Upper lobe of right lung (tissue), 1 donor: ENCODE measurements at places on chromosomes 2 and 18. TPM values are rescaled to one million over a fixed set of nuclear protein-coding genes. Genes with fewer than 3 reads are reported as not detected.

The IL1B gene
- 11.5 TPM for total RNA-seq

The SANBR gene
- 11.1 TPM for total RNA-seq

The CYP26B1 gene
- total RNA-seq, result 3.8 TPM

The SFT2D3 gene
- 7.7 TPM for total RNA-seq

The UPP2 gene
- total RNA-seq, result not detected

The SCTR gene
- 21.0 TPM for total RNA-seq

GRCh38 chr2:107337209-107337898 lies 451.4 kb upstream of the ST6GAL2 start:
- no peaks in the 10 kb centered on the region for H3K27me3 ChIP-seq
- H3K4me1 ChIP-seq, result no peaks in the 10 kb centered on the region
- DNase-seq, result no peak
- H3K4me3 ChIP-seq, result no peak overlapping the region
- no peaks in the 10 kb centered on the region for H3K36me3 ChIP-seq

DNA sequence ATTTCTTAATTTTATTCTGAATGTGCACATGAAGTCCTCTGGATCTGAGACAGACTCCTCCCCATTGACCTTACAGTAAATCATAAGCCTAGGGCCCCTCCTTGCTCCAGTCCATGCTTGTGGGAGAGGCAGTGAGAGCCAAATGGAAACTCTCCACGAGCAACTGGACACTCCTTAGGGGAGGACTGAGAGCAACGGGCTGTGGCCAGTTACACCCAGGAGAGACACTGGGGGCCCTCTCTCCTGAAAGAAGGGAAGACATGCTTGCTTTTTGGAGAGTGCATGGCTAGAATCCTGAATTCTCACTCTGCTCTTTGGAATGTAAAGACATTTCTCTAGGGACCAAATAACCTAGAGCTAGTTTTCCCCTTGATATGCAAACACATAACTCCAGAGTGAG lies 49.0 kb upstream of the BIN1 start:
- no peaks in the 10 kb centered on the region for H3K27me3 ChIP-seq
- DNase-seq, result no peak
- no peak overlapping the region for H3K4me3 ChIP-seq
- H3K27ac ChIP-seq, result no peak overlapping the region
- no peaks in the 10 kb centered on the region for H3K36me3 ChIP-seq

DNA sequence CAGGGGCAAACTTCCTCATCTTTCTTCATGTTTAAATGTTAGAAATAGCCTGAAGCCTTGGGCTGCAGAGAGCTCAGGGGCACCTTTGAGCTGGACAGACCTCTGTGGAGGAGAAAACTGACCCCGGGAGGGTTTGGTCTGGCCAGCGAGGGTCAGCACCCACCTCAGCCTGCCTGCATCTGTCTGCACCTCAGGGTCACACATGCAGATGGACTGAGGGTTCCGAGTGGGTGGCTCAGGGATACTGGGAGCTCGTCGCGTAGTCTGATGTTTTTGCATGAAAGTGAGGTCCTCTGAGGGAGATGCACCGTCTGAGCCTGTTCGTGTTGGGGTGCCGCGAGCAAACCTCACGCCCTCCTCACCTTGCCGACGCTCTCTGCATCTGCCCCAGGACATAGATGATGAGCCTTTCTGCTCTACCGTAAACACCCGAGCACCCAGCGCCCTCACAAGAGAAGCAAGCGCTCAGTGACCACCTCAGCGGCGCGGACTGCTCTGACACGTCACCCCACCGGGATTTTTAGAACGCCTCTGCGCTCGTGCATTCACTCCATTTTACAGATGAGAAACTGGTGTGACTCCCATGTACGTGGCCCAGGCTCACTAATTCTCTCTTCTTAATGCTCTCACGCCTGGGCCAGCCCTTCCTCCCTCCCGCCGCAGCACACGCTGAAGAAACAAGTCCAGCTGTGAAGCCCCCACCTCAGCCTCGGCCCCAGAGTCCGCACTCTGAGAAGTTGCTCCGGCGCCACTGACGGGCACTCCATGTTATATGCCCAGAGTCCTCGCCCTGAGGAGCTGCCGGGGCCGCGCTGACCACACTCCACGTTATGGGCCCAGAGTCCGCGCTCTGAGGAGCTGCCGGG lies 9.5 kb downstream of the KCNG2 start:
- H3K4me1 ChIP-seq, result no peaks in the 10 kb centered on the region
- no peaks in the 10 kb centered on the region for H3K36me3 ChIP-seq
- no peaks in the 10 kb centered on the region for H3K27me3 ChIP-seq
- H3K4me3 ChIP-seq, result no peak overlapping the region
- DNase-seq, result peak; percentile 28
- no peak overlapping the region for H3K27ac ChIP-seq

- no peaks in the 10 kb centered on the region for H3K4me1 ChIP-seq
- DNase-seq, result peak; percentile 85
- H3K27ac ChIP-seq, result no peak overlapping the region
- no peaks in the 10 kb centered on the region for H3K27me3 ChIP-seq
- H3K4me3 ChIP-seq, result no peak overlapping the region
- no peaks in the 10 kb centered on the region for H3K36me3 ChIP-seq
Measured at GRCh38 chr2:160918906-160919503, 241.2 kb upstream of the TANK start.

GRCh38 chr2:15649561-15650255 lies 58.0 kb downstream of the DDX1 start:
- no peaks in the 10 kb centered on the region for H3K27me3 ChIP-seq
- H3K27ac ChIP-seq, result no peak overlapping the region
- DNase-seq, result no peak
- no peaks in the 10 kb centered on the region for H3K4me1 ChIP-seq
- H3K4me3 ChIP-seq, result no peak overlapping the region
- H3K36me3 ChIP-seq, result no peaks in the 10 kb centered on the region

GRCh38 chr2:4900861-4901770 lies 791.1 kb upstream of the SOX11 start:
- H3K4me3 ChIP-seq, result no peak overlapping the region
- no peaks in the 10 kb centered on the region for H3K36me3 ChIP-seq
- no peak overlapping the region for H3K27ac ChIP-seq
- no peaks in the 10 kb centered on the region for H3K4me1 ChIP-seq

DNA sequence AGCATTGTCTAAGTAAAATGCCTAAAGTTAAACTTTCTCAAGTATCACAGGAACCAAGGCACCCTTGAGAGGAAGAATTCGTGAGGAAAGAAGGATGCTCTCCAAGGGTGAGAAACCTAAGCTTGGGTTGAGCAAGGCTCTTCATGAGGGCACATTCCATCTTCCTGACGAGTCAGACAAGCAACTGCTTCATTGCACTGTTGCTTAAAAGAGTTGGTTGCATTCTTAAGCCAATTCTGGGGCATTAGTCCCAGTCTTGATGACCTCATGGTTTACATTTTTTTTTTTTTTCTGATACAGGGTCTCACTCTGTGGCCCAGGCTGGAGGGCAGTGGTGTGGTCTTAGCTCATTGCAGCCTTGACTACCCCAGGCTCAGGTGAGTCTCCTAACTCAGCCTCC lies 237.5 kb downstream of the ACTR3 start:
- H3K4me3 ChIP-seq, result no peak overlapping the region
- no peak overlapping the region for H3K27ac ChIP-seq
- no peaks in the 10 kb centered on the region for H3K27me3 ChIP-seq
- no peaks in the 10 kb centered on the region for H3K4me1 ChIP-seq
